Left renal pelvis (tissue), 4 donors: ENCODE measurements at places on chromosomes 12 and 14.

GRCh38 chr12:49621651-49622500 is 1.5 kb upstream of the PRPF40B start:
- no peak for DNase-seq

GRCh38 chr14:21106176-21106497 is 5.3 kb downstream of the TMEM253 start:
- no peak for DNase-seq

DNA sequence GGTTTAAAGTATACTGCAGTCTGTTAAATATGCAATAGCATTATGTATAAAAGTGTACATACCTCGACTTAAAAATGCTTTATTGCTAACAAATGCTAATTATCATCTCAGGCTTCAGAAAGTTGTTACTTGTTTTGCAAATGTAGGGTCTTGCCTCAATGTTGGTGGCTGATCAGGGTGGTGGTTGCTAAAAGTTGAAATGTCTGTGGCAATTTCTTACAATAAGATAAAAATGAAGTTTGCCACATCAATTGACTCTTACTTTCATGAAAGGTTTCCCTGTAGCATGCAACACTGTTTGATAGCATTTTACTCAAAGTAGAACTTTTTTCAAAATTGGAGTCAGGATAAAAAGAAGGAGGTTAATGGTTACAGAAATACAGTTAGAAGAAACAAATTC is 407.7 kb upstream of the OR4E1 start:
- no peak for DNase-seq

- DNase-seq = no peak
Observed at GRCh38 chr14:95564060-95564459, 29.2 kb downstream of the GLRX5 start.

DNA sequence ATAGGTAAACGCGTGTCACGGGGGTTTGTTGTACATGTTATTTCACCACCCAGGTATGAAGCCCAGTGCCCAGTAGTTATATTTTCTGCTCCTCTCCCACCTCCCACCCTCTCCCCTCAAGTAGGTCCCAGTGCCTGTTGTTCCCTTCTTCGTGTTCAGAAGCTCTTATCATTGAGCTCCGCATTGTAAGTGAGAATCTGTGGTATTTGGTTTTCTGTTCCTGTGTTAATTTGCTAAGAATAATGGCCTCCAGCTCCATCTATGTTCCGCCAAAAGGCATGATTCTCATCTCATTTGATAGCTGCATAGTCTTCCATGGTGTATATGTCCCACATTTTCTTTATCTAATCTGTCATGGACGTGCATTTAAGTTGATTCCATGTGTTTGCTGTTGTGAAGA is 6.9 kb upstream of the GPRC5D start:
- no peak for DNase-seq

DNA sequence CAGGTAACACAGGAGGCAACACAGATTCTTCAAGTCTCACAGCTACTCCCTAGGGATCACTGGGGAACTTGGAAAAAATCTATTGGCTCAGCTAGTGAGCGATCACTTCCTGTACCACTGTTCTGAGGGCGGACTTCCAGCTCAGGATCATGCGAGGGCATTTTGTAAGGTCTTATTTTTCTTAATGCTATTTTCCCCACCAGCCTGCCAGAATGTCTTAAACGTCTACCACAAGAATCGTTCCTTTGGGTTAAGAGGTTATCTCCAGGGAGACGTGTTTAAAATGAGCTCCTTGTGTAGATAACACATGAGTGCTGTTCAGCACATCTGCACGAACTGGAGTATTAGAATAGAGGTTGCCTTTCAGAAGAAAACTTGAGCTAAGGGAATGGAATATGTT is 162.6 kb downstream of the ETNK1 start:
- DNase-seq = no peak

- no peak for DNase-seq
Observed at GRCh38 chr12:96902076-96902475, 5.0 kb upstream of the NEDD1 start.

DNA sequence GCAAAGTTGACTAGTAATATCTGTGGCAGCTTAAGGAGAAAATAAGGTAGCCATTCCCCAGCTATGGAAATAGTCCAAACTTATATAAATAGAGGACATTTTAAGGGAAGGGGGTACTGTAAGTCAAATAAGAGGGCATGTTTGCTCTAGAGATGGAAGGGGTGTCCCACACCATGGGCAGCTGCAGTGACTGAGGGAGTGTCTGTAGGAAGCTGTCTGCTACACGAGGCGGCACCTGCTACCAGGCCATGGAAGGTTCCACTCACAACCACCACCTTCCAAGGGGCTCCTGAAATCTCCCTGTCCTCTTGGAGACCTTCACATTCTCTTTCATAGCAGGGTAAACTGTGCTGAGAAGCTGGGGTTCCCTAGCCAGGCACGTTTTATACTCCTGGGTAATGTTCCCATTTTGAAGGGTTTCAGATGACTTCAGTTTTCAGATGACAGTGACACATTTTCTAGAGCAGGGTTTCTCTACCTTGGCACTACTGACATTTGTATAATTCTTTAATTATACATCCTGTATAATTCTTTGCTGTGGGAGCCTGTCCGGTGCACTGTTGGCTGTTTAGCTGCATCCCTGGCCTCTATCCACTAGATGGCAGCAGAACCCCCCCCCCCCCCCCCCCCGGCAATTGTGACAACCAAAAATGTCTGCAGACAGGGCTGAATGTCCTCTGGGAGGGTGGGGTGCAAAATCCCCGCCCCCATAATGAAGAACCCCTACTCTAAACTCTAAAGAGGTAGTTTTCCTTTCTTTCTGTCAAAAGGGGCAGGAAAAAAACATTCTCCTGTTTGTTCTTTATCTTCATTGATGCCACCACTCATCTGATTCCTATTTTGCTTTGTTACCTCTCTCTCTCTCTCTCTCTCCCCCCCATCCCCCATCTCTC is 11.6 kb upstream of the SMCO2 start:
- DNase-seq = no peak

DNA sequence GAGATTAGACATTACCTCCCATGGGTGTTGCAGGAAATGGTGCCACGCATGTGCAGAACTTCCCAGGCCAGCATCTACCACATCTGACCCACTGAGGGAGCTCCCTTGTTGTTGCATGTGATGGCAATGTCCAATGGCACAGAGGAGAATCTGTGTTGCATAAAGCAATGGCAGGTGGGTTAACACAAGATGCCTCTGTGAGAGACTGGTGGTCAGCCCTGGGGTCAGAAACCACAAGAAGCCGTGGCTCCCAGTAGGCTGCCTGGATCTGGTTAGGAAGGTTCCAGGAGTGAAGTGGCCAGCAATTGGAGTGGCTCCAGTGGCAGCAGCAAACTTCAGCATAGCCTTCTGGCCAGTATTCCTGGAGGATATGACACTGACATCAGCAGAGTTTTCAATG is 65.9 kb upstream of the HMGA2 start:
- no peak for DNase-seq

DNA sequence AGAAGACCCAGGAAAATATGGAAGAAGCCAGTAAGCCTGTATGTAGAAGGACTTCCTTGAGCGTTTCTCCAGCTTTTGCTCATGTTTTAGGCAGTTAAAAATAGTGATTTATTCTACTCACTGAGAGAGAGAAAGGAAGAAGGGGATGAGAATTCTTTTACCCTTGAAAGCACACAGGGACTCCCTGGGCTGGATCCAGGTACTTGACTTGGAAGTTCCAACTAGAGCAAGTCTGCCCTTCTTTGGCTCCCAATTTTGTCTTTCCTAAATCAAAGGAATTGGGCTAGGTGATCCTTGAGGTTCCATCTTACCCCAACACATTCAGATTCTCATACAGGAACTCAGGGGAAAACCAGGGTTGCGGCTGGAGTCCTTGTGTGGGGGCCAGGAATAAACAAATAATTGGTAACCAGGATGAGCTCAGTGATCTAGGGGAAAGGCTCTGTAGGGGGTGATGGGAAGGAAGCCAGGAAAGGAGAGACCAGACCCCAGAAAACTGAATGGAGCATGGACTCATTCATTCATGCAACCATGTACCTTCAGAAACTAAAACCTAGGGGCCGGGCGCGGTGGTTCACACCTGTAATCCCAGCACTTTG is 11.5 kb upstream of the ITGA5 start:
- DNase-seq = no peak

- DNase-seq = no peak
Observed at GRCh38 chr12:51247523-51248206, 9.0 kb downstream of the DAZAP2 start.

GRCh38 chr14:54446161-54446693 is 5.1 kb upstream of the CNIH1 start:
- peak; percentile 53 for DNase-seq
